HCT116 (cell line): ENCODE measurements at places on chromosomes 11 and 22.

DNA sequence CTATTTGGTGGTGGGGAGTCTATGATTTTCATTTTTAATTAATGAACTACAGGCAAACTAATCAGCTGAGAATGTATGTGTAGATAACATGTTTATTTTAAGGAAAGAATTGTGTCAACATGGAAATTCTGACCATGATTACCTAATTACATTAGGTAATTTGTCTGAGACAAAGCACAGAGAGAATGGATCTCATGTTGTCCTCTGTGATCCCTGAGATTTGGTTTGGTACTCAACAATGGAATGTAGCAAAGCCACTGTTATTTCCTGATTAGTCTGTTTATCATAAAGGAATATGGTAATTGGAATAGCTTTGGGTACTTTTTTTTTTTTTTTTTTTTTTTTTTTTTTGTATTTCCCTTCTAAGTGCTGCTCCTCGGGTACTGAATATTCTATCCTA lies 718.8 kb upstream of the ARHGAP42 start:
- no peak for DNase-seq

GRCh38 chr11:125921042-125921441 lies 16.7 kb downstream of the DDX25 start:
- no peak for DNase-seq

DNA sequence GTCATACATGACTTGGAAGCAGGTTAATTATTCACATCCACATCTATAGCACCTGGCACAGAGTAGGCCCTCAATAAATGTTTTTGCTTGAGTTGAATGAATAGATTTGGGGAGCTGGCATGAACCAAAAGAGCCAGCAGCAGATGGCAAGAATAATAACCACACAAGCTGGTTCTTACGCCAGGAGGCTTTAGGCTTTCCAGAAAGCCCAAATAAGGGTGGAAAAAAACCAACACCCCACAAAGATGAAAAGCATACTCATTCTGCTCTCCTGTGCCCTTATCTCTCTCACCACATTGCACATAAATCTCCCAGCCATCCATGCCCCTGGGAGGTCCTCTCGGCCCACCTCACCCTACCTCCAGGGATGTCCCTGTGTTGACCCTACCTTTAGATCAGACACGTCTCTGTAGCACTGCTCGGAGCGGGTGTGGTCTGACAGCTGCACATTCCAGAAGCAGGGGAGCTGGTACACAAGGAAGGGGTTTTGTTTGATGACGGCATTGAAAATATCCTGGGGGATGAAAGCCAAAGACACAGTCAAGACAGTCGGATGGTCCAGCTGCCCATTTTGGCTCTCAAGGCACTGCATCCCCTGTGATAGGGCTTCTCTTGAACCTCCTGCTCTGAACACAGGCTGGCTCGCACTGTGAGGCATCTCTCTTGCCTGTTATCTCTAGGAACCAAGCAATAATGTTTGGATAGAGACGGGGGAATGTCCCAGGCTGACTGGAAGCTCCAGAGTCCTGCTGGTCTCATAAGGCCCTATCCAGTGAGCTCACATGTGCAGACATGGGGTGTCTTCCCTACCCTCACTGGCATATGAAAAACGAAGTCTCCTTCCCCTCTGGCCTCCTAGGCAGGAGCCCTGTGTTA lies 323.6 kb upstream of the SYN3 start:
- no peak for DNase-seq

DNA sequence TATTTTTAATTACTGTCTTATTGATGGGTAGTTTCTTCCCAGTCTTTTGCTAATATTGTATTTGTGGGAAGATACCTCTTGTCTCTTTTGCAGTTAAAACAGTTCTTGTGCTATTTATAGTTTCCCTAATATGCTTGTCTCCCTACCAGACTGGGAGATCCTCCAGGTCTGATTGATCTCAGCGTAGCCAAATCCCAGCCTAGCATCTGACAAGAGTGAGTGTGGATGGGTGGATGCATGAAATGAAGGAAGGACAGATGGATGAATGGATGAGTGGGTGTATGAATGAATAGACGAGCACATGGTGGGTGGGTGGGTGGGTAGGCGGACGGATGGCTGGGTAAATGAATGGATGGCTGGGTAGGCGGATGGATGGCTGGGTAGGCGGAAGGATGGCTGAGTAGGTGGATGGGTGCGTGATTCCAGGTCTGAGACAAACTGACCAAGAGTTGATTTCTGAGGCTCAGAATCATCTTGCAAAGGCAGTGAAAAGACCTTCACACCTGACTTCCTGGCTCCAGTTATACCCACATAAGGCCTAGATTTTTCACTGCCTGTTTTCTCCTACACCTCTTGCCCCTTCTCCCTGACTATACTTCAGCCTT lies 11.4 kb downstream of the DNAJB13 start:
- DNase-seq, result no peak

- DNase-seq, result peak; percentile 82
These were observed 26.8 kb downstream of the TPCN2 start for GRCh38 chr11:69075421-69076128.

- peak; percentile 3 for DNase-seq
These were observed 22.7 kb downstream of the BTBD10 start for GRCh38 chr11:13440100-13440855.
